ENCODE measurements at places on chromosomes 12 and 14. TPM values are rescaled to one million over a fixed set of nuclear protein-coding genes. Genes with fewer than 3 reads are reported as not detected.

Gene MUCL1
- total RNA-seq, result not detected

Gene PXMP2
- 21.9 TPM for total RNA-seq

Gene AQP6
- 0.25 TPM for total RNA-seq

Gene PAH
- 0.25 TPM for total RNA-seq
